ENCODE measurements at places on chromosomes 2 and 18.
A peak's percentile ranks its signal among the peaks of the same experiment; 100 is the strongest.

DNA sequence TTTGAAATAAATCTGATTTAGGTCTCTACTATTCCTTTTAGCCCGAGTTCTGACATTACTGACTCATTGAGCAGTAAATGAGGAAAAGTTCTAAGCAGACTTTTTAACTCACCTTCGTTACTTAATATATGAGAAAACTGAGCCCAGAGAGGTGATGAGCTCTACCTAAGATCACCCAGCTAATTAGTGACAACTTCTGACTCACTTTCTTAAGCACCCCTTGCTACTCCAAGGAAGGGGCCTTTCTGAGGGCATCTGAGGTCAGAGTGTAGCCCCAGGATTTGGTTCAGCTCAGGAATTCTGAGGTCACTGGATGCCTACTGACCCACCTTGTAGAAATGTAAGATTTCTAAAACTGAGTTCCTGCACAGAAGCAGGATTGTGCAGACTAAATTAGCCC lies 102.2 kb upstream of the FZD5 start:
- DNase-seq: no peak

DNA sequence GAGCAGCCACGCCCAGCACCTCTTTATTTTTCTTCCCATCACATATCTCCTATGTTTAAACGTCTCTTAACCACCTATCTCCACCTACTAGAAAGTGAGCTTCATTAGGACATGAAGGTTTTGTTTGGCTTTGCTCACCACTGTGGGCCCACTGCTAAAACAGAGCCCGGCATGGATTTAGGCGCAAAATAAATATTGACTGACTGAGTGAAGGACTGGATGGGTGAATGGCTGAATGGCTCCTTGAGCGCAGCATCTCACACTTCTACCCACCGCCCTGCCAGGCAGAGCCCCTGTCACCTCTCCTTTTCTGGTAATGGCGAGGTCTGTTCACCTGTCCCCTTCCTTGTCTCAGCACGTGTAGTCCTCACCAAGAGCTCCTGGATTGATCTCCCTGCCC lies 10.1 kb downstream of the CAPG start:
- no peak for DNase-seq

DNA sequence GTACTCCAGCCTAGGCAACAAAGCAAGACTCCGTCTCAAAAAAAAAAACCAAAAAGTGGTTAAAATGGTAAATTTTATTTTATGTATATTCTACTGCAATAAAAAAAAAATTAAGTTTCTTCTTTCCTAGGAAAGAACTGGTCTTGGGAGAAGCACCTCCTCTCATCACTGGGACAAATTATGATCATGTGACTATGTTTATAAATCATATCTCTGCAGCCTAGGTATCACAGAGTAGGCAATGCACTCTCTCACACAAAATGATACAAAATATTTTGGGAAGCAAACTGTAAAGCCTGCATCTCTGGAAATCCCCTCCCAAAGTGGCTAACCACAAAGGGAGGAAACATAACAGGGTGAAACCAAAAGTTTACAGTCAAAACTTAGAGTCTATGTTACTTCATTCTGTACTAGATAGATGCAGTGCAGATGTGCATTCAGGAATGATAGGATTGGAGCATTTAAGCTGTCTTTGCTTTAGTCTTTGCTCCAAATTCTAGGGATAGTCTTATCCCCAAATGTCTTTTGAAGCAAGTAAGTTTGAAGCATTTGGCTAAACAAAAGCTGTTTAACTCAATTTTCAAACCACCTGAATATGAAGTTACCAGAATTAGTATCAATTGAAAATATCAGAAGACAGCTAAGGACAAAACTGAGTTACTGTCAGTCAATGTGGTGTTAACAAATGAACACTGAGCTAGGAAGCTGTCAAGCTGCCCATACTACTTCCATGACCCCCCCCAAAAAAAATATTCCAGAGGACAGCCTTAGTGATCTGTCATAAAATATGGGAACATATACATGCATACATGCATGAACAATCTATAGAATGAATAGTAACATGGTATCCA lies 21.1 kb upstream of the MALT1 start:
- no peak for DNase-seq

DNA sequence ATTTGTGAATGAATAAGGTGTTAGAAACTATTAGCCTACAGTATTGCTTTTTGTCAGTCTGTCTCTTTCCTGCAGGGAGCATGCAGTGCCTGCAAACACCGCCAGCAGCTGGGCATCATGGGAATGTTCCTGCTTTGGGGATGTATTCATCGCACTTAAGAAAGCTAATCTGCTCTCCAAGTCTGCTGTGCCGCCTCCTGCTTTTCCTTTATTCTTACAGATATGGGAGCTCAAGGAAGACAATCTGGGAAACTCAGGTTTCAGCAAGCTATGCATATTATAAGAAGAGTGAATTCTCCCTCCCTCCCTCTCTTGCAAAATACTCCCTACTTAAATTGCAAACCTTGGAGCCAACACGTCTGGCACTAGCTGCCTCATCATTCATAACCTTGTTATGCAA lies 479.2 kb upstream of the ACVR2A start:
- DNase-seq: peak; percentile 49

DNA sequence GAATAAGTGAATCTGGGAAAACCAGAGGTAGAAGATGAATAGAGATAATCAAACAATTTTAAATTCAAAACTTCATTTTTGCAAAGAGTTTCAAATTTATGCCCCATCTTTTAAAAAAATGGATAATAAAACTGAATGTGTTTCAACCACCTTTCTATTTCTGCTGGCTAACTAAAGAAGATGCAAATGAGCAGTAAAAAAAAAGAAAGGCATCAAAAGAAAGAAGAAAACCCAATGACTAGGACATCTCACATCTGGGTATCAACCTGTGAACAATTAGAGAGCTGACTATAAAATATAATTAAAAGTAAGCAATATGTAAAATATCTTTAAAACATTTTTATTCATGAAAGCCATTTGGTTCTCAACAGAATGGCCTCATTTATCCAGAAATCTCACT lies 2.5 kb downstream of the PGAP1 start:
- peak; percentile 42 for DNase-seq

DNA sequence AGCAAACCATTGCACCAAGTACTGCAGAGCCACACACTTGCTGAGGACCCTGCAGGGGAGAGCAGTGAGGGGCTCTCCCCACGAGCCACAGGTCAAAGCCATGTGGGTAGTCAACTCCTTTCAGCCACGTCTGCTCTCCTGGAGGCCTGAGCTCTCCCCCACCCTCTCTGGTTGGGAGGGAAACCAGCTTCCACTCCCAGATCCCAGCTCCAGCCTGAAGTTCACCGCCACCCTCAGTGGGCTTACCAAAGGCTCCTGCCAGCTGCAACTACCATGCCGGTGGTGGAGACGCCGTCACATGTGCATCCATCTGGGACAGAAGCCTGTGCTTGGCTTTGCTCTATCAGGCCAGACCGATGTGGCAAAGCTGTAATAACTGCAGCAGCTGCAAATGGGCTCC lies 521.5 kb upstream of the RAB6C start:
- DNase-seq: no peak

GRCh38 chr18:50192995-50193795 lies 1.8 kb downstream of the MYO5B start:
- DNase-seq: no peak

DNA sequence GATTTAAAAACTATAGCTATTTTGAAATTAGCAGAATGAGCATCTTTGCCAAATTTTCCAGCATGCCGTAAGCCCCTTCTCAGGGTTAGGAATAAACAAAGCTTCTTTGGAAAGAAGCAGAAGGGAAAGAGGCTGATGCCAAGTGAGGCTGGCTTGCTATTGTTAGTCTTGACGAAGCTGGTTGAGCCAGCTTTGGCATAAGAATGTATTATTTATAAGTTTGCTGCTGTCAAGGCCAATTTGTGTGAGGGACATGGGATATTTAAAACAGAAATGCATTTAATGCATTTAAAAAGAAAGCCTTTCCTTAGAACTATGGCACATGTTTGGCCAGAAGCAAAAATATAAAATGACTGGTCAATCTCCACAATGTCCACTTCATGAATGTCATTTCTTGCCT lies 52.5 kb upstream of the TTN start:
- peak; percentile 54 for DNase-seq

DNA sequence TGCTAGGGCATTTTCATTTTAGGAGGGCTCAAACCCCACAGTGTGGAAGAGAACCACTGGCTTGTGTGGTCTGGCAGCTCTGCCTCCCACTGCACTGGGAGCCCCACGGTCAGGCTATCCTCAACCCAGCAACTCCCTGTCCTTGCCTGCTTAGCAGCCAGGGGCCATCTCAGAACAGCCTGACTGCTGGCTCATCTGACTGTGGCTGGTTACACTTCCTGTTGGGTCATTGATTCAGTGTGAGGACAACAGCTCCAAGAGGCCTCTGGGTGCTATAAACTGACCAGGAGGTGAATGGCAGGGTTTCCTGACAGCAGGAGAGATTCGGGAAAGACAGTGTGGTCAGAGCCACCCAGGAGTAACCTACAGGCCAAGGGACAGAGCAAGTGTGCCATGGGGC lies 40.1 kb downstream of the AMER3 start:
- DNase-seq: no peak

DNA sequence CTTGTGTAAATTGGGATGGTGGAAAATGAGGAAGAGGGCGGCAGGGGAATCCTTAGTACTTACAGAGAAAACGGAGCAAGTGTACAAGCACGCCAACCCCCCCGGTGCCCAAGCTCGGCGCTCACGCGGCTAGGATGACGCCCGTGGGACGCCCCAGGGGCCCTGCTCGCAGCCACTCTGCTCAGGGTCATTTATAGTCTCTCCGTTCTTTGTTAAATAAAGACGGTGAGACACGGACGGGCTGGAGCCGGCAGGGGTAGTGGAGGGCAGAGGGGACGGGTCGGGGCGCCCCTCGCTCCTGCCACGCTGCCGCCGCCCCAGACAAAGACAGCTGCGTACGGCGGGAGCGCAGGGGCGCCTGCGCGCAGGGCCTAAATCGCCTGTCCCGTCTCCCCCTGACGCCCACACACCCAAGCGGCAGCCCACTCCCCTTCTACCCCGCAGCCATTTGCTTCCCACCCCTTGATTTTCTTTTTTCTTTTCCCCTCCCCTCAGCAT lies 37.8 kb downstream of the PCBP1 start:
- DNase-seq: peak; percentile 90

GRCh38 chr18:25825056-25825455 lies 265.4 kb downstream of the SS18 start:
- DNase-seq: no peak

DNA sequence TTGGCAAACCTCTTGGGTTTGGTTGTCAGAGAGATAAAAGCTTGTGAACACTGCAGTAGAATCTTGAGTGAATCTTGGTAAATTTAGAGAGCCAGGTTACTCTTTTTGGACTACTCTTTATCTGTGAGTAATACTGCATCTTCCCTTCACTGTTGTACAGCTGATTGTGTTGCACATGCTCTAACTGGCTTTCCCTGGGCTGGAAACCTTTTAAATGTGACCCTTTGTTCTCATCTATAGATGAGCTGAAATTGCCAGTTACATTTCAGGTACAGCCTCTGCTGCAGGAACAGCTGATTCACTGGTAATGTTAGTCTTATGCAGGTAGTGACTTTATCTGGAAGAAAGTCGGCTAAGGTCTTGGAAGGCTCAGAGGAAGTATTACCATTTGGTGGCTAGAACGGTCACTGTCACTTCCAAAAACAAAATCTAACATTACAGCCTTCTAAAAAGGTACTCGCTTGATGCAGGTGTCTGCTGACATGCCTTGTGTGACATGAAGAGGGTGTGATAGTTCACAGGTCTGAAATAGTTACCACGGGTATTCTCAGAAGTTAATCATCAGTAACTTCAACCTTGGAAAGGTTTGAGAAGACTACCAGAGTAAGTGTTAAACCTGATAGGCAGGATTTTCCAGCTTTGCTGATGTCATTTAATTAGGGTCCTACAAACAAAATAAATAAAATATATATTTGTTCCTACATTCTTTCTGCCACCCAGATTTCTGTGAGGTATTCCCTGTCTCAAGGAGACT lies 851.1 kb downstream of the SLC4A3 start:
- DNase-seq: peak; percentile 28

DNA sequence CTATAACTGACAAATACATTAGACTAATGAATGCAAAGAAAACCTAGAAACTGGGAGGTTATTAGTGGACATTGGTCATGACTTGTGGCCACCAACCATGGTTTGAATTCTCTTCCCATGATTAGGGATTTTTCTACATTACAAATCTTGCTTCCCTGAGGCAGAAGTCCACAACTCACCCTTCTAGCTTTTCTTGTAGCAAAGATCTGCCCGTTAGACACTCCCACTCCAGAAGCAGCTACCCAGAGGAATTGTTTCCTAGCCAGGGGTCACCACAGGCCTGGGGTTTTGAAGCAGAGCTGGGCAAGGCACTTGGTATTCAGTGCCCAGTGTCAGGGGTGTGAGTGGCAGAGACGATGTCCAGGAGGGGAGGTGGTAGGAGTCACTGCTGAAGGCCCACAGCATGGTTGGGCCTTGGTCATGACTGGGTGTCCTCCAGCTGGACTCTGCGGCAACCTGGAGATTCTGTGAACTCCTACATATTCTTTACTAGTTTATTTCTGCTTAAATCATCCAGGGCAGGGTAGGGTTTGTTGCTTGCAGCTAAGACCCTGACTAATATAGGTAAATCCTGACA lies 54.9 kb downstream of the ACTR2 start:
- no peak for DNase-seq

GRCh38 chr2:233990261-233990798 lies 60.2 kb upstream of the SPP2 start:
- no peak for DNase-seq

DNA sequence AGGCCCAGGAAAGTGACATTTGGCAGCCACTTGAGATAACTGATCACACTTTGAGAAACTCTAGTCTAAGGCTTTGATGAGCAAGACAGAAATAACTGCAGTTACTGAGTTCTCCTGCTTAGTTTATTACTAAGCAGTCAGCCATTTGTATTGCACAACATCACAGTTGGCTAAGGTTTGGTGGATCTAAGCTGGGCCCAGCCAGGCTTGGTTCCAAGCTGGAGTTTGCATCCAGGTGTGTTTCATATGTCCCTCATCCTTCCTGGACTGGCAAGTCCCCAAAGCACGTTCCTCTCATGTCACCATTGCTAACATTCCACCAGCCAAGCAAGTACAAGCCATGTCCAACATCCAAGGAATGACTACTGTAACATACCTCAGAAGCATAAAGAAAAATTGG lies 71.3 kb upstream of the ZNF532 start:
- DNase-seq: no peak

DNA sequence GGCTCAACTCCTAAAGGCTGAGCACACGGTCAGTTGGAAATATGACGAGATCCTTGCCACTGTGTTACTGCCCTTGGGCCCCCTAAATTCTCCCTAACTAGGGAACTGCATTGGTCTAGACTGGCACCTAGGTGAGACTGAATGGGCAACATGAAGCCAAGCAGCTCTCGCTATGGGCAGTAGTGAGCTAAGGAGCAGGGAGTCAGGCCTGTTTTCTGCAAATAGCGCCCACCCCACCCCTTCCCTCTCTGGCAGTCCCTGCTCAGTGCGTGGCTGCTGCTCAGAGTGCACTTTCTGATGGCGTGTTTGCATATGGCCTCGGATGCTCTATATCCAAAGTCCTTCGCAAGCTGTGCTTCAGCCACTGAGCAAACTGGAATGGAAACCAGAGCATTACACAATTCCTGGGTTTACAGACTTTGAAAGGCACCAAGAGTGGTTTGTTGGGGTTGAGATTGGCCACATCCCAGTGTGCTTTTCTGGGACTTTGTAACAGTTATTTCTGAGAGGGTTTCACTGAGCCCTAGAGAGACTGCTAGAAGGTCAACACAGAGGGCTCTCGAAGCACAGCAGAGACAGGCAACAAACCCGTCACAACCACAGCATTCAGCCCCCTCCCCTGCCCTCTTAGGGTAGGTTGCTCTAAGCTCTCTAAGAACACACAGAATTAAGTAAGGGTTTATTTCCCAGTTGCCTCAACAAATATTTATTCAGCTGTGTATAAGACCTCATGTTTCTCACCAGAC lies 419.9 kb downstream of the STK39 start:
- no peak for DNase-seq

GRCh38 chr2:101754618-101755017 lies 57.1 kb downstream of the MAP4K4 start:
- no peak for DNase-seq
